ENCODE measurements at places on chromosomes 4 and X.

DNA sequence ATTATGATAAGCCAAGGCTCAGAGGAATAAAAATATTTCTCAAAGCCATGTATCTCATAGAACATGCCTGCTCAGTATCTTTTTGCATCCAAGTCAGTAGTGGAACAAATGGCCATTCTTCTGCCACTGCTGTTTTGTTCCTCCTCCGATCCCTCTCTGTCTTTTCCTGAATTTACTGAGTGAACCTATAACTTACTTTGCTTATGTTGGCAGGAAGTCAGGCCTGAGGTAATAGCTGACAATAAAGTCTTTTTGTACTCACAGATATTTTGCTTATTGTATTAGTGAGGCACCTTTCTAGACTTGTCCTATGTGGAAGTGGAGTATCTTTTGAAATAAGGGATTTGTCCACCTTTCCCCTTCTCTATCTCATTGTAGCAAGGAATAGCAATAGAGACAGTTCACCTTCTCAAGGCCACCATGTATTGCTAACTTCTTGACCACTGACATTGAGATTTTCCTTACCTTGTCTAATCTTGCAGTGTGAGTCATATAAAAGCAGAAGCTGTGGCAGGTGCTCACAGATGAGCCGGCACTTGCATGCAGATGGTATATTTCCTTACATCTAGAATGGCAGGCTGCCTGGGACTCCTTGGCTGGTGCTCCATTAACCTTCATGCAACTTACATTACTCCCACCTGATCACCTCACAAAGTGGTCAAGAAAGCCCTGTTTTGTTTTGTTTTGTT lies 68.2 kb downstream of the AGTR2 start:
- DNase-seq, result no peak

DNA sequence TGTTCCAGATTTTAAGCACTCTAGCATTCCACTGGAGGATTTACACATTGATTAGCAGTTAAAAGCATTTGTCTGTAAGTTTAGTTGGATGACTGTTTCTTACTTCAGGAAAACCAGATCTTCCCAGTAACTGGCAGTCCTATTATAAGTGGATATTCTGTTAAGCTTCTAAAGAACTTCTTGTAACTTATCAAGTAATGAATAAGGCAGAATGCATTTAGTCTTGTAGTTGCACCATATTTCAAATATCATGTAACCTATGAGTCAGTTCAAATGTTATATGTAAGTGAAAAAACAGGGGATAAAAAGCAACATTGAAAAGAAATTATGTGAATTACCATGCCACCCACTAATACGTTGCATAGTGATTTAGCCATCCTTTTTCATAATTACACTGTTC lies 30.2 kb upstream of the TENM3 start:
- DNase-seq, result no peak

DNA sequence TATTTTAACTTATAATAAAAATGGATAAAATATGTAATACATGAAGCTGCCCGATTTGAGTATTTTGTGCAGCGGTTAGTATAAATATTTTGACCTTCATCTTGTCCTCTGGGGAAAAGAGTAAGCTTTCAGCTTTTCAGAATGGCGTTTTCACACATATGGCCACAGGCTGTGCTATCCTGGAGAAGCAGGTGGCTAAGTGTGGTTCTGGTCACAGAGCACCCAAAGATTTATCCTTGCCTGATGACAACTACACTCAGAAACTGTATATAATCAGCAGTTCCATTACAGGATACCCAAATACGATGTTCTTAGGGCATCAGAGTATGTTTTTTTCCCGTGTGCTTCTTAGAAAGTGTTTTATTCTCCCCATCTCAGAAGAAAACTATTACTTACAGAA lies 42.3 kb upstream of the ANK2 start:
- no peak for DNase-seq

- no peak for DNase-seq
These were observed 332.3 kb downstream of the ADGRL3 start for GRCh38 chr4:61532336-61533000.

- no peak for DNase-seq
These were observed 155.0 kb downstream of the QDPR start for GRCh38 chr4:17356926-17357325.

GRCh38 chr4:81883004-81883403 lies 411.3 kb upstream of the RASGEF1B start:
- DNase-seq, result no peak

GRCh38 chr4:110088670-110089069 lies 109.7 kb downstream of the ELOVL6 start:
- no peak for DNase-seq

DNA sequence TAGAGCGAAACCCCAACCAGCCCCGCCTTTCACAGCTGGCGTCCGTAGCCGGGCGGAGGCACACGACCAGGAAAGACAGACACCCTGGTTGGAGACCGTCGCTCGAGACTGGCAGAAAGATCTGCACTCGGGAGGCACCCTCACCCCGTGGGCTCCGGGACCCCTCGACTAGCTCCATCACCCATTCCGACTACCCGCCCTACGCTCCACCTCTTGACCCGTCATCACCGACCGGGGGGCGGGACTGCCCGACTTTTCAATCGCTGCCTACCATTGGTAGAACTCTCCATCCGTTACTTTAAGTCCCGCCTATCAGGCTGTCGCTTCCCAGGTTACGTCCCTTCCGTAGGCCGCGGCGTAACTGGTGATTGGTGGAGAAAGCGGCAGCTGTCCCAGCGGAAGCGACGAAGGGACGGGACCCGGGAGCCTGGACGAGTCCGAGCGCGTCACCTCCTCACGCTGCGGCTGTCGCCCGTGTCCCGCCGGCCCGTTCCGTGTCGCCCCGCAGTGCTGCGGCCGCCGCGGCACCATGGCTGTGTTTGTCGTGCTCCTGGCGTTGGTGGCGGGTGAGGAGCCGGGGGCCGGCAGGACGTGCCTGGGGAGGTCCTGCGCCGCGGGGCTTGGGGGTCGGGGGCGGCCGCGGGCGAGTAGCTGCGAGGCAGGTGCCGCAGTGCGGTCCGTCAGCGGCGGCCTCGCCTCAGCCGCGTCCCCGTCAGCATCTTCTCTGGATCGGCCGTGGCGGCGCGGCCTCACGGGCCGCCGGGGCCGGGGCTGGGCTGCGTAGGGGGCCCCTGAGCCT lies at the start of gene ATP6AP2:
Gene ATP6AP2, plus strand, starts transcription at position 434 of the 799 bp plus-strand sequence. Its CDS starts 96 bp downstream, at position 530.
- peak; percentile 78 for DNase-seq

- no peak for DNase-seq
These were observed 1850.2 kb upstream of the AGA start for GRCh38 chr4:179292468-179292867.

GRCh38 chrX:115583496-115584004 lies 22.6 kb downstream of the PLS3 start:
- DNase-seq, result no peak

Measured in NCI-H1048 (cell line).